Urothelium cell line (cell line): ENCODE measurements at places on chromosomes 12 and 14.
A peak's percentile ranks its signal among the peaks of the same experiment; 100 is the strongest.

DNA sequence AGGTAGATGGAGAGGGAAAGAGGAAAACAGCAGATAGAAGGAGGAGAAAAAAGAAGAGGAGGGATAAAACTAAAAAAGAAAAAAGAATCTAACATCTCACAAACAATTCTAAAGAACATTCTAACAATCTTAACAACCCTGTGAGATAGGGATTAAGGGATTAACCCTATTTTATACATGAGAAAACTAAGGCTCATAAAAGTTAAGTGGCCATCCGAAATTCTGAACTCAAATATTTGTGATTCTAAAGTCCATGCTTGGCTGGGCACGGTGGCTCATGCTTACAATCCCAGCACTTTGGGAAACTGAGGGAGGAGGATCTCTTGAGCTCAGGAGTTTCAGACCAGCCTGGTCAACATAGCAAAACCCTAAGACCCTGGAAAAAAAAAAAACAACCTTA, 13.1 kb downstream of the KIF21A start:
- DNase-seq = no peak

- DNase-seq = no peak
Observed at GRCh38 chr12:33634544-33634943, 194.9 kb upstream of the SYT10 start.

- no peak for DNase-seq
Observed at GRCh38 chr12:85152311-85152729, 116.2 kb downstream of the LRRIQ1 start.

DNA sequence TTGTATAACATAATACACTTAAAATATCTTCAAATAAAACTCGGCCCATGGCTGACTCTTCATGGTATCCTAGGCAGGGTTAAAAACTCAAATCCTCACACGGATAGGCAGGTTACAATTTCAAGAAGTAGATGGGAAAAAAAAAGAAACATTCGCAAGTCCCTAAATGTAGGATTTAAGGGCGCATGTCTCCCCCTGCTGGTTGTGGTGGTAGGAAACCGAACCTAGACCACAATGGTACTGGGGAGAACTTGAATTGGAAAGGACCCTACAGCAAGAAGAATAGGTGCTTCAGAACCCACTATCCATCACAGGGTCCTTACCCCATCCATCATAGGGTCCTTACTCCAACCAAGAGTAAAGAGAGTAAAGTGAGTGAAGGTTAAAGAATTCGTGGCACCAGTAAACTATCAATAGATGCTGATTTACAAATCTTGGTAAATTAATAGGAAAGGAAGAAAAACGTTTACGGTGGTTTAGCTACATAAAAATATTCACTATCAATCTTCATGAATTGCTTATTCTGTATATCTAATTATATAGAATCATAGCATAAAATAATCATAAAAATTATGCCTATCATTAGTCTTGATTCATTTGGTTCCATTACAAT, 3.3 kb upstream of the CIPC start:
- DNase-seq = peak; percentile 74

DNA sequence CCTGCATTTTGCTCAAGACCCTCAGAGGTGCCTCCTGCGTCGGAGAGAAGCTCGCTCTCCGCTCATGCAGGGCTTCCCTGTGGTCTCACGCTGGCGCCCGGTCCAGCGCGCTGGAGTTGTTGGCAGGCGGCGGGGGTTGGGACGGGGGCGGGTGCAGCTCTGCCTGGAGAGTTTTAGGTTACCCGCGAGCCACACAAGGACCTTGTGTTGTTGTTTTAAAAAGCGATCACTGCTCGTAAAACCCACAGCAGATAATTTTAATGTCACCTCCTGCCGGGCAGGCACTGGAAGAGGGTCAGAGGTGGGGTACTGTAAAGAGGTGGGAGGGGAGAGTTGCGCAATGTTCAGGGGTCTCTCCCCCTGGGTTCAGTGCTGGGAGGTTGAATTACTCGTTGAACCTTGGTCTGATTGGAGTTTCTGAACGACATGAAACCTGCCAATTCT, 850 bp downstream of the SMOC1 start:
- DNase-seq = peak; percentile 59

GRCh38 chr12:112573141-112573540, 154.4 kb downstream of the PTPN11 start:
- DNase-seq = no peak

- peak; percentile 18 for DNase-seq
Observed at GRCh38 chr12:67649570-67650387, 1.2 kb downstream of the DYRK2 start.

DNA sequence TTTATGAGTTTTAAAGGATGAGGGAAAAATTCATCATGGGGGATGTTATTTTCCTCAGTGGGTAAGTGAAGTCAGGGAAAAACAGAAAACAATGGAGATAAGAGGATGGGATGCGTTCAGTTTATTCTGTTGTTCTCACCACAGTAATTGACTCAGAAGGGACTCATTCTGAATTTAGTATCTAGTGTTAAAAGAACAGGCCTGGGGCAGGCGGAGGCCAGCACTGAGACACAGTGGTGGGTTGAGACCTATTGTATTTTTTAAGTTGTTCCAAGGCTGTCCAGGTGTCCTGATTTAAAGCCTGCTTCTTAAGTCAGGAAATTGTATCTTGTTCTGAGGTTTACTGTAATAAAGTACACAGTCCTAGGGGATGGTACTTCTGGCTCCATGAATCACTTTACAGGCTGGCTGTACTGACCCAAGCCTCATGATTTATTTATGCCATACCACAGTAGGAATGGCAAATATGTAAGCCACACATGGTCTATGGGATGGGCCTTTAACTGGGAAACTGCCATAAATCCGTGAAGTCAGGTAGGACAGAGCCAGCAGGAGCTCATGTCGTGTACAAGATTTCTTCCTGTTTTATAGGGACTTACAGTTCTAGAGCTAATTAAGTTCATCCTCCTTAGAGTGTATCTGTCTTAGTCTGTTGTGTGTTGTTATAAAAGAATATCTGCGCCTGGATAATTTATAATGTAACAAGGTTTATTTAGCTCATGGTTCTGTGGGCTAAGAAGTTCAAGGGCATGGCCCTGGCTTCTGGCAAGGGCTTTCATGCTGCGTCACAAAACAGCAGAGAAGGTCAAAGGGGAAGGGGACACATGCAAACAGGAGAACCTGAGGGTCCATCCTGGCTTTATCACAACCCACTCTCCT, 244.1 kb downstream of the FBXL14 start:
- peak; percentile 89 for DNase-seq

- no peak for DNase-seq
Observed at GRCh38 chr12:127583041-127583440, 683.9 kb upstream of the TMEM132C start.

- no peak for DNase-seq
Observed at GRCh38 chr12:58211211-58211610, 269.8 kb downstream of the ATP23 start.

DNA sequence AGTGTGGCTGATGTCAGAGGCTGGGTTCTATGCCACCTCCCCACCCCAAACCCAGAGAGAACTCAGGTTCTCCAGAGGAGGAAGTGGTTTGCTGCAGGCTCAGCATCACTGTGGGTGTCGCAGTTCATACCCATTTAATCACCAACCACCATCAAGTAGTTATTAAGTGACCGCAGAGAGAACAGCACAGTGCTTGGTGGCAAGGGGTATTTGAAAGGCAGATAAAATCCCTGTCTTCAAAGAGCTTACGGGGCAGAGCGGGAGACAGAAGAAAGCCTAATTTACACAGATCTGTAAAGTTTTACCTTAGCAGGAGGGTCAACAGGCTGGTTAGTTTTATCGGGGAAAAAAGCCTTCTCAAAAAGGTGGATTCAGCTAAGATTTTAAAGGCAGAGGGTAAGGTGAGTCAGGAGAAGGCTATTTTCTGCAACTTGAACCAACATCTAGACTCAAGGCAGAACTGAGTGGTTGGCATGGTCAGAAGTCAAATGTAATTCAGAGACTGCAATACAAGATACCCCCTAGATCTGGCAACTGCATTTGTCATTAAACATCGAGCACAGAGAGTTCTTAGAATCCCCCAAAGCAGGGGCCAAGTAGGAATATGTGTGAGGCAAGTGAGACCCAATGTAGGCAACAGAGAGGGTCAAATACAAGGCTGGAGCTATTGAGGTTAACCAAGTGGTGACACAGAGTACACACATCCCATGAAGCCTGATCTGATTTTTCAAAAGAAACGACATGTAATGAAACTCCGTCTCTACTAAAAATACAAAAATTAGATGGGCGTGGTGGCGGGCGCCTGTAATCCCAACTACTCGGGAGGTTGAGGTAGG, 13.2 kb downstream of the PXN start:
- DNase-seq = no peak

GRCh38 chr12:86669010-86669409, 412.8 kb upstream of the MGAT4C start:
- DNase-seq = no peak

- DNase-seq = no peak
Observed at GRCh38 chr14:86430853-86431252, 900.9 kb downstream of the FLRT2 start.

DNA sequence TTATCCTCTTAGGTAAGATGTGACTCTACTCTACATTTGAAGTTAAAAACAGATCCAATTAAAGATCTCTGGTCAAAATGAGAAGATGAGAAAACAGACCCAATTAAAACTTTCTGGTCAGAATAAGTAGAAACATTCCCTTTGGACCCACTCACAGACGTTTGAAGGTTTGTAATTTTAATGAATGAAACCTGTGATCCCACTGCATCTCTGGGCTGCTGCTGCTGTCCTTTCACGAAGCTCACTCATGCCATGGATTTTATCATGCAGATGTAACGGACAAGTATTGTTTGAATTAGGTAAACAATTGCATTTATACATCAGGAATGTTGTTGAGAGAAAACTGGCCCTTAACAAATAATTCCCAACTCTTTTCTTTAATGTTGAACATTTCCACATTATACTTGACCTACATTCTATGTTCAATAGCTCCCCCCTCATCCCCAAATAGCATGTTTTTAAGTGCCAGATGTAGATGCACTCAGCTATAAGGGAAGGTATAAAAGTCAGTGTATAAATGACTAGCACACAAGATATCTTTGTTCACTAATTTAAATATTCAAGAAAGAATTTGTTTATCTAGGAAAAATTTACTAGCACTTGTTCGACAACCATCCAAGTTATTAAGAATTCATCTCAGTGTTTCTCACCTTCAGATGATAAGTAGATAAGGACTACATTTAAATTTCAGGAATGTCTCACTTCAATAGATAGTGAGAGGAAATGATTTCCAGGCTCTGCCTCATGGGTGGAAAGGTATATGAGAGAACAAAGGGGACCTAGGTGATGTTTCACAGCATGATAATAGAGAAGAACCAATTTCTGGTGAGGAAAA, 202.3 kb upstream of the LMNTD1 start:
- no peak for DNase-seq

- no peak for DNase-seq
Observed at GRCh38 chr12:14058717-14059116, 77.3 kb upstream of the GRIN2B start.

DNA sequence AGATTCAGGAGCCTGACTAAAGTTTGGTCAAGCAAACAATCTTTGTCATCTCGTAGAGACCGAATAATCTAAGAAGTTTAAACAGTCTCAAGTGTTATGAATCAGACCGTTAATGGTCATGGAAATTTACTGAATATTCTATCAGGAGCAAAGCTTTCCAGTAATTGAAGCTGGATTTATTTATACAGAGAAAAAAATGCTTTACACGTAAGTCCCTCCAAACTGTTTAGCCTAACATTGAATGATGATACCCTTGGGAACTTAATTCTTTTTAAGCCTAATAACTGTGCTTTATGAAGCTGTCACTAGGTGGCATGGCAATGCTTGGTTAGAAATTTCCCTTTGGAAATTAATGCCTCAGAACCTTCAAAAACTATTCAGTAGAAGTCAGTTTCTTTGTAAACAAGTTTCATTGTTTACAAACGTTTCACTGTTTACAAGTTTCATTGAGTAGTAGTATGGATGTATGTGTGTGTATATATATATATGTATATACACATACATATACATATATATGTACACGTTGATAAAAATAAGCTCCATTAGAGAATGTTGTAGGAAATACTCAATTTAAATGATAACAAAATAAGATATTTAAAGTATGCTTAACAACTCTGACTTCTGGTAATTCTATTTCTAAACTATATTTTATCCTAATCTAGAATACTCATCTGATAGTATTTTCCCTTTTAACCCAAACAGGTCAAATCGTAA, 32.1 kb downstream of the DEPDC4 start:
- DNase-seq = peak; percentile 8

GRCh38 chr14:40402957-40403356, 970.7 kb upstream of the FBXO33 start:
- DNase-seq = no peak

GRCh38 chr14:97762386-97762785, 965.2 kb downstream of the VRK1 start:
- no peak for DNase-seq

DNA sequence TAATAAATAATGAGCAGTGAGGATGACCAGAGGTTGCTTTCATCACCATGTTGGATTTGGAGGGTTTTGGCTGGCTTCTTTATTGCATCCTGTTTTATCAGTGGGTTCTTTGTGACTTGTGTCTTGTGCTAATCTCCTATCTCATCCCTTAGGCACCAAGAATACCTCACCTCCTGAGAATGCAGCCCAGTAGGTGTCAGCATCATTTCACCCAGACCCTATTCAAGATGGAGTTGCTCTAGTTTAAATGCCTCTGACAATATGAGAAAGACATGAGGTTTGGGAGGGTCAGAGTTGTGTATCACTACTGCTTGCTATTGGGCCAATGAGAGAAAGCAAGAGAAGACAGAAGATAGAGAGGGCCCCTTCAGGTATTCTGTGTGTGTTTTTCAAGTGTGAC, 592.2 kb downstream of the ETNK1 start:
- DNase-seq = no peak

DNA sequence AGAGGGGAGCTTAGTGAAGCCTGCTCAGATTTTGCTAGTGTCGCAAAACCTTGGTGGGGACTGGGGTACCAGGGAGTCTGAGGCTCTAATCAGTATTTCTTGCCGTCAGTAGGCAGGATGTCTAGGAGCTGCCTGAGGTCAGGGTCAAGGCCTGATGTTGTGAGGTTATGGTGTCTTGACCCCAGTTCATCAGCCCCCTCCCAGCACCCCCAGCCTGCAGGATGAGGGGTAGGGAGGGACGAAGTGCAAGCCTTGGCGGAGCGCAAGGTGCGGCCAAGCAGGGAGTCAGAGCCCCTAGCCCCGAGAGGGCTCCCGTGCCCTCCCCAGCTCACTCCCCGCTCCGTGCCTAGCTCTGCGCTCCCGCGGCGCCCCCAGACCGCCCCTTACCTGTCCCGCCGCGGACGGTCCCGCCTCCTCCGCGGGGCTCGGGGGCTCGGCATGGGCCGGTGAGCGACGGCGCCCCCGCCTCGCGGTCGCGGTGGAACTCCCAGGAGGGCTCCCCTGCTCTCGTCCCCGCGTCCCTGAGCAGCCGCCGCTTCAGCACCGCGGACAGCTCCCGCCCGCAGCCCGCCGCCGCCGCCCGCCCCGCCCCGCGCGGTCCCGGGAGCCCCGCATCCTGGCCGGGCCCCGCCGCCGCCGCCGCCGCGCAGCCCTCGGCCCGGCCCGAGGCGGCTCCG, 347 bp downstream of the SYNDIG1L start:
- DNase-seq = peak; percentile 90
